ENCODE measurements at places on chromosomes 13 and 19. TPM values are rescaled to one million over a fixed set of nuclear protein-coding genes. Genes with fewer than 3 reads are reported as not detected.

GRCh38 chr19:48424694-48425219, 21.0 kb upstream of the GRWD1 start:
- DNase-seq, result no peak

DNA sequence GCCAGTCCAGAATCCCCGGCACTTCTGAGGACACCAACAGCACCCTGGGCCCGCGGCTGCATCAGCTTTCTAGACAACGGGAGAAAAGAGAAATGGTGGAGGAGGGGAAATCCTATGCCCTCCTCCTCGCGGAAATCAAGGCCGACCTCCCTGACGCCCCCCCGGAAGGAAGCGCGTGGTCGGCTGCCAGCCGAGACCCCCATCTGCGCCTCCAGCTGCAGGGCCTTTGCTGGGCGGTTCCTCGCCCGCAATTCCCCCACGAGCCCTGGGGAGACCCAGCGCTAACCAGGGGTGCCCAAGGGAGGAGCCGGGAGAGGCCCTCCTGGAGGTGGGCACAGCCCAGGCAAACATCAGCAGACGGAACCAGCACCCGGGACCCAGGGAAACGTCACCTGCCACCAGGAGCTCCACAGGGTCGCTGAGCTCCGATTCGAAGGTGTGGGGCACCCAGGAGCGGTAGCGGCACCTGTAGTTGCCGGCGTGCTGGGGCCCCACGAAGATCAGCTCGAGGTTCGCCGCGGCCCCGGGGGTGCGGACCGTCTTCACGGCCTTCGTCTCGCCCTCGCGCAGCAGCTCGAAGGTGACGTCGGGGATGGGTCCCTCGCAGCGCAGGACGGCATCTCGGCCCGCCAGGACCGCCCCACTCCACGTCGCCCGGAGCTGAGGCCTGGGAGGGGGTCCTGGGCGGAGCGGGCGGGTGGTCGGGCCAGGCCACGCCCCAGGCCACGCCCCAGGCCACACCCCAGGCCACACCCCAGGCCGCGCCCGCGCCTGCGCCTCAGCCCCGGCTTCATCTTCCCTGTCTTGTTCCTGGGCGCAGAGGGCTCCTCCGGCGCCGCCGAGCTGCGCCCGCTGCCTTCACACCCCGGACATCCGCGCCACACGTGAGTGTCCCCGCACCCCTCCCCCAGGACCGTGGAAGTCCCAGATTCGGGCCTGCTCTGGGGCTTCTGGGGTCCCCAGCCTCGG, 6.0 kb downstream of the A1BG start:
- DNase-seq, result peak; percentile 44

DNA sequence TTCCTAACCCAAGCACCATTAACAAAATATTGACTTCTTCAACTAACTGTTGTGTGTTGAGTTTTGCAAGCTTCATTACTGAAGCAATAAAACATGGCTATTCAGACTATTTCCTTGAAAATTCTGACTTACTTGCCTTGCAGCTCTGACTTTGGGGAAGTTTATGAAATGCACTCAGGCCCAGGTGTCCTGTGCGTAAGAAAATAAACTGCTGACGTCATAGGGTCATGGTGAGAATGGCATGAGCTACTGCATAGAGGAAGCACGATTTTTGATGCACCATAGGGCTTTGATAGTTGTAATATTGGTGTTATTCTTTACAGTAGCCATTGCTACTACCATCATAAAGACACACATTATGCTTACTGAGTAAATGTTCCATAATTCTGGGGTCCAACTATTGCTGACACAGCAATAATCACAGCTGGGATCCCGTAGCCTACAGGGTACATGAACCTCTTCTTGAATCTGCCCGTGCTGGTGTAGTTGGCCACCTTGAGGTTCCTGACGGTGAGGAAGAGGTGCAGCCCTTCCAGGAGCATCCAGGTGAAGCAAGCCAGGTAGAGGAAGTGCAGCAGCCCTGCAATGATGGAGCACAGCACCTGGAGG, 57.9 kb downstream of the MBD3L2B start:
- no peak for DNase-seq

KLF1 gene
- total RNA-seq, result not detected

GRCh38 chr19:49932731-49933131, 3.4 kb upstream of the NUP62 start:
- DNase-seq, result no peak

GRCh38 chr19:50214699-50215543, 11.5 kb downstream of the MYH14 start:
- DNase-seq, result no peak

- DNase-seq, result no peak
These were observed 89.2 kb downstream of the KCNRG start for GRCh38 chr13:50104493-50104892.

- DNase-seq, result no peak
These were observed 29.1 kb downstream of the CERS4 start for GRCh38 chr19:8238251-8238650.

NKG7 gene
- total RNA-seq, result 3.0 TPM

SOHLH2 gene
- total RNA-seq, result 2.9 TPM

DNA sequence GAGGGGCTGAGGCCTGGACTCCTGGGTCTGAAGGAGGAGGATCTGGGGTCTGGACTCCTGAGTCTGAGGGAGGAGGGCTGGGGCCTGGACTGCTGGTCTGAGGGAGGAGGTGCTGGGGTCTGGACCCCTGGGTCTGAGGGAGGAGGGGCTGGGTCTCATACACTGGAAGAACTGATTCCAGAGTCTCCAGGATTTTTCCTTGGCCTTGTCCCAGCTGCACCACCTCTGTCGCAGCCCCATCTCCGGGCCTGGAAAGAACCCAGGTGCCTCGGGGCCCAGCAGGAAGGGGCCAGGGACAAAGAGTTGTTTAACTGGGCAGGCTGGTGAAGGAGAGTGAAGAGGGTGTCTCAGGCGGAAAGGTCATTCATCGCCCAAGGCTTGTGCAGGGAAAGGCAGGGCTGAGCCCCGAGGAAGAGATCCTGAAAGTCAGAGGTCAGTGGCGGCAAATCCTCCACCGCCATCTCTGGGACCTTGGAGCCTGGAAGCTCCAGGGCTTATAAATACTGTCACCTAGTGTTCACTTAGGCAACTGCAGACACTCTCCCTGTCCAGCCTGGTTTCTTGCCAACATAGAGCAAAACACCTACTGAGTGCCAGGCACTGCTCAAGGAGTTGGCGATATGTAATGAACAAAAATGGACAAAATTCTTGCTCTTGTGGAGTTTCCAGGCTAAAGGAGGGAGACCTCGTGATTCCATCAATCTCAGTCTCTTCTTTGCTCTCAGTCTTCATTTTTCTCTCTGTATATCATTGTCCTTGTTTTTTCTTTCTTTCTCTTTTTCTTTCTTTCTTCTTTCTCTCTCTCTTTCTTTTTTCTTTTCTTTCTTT, 4.4 kb upstream of the KCNN4 start:
- DNase-seq, result peak; percentile 50

DNA sequence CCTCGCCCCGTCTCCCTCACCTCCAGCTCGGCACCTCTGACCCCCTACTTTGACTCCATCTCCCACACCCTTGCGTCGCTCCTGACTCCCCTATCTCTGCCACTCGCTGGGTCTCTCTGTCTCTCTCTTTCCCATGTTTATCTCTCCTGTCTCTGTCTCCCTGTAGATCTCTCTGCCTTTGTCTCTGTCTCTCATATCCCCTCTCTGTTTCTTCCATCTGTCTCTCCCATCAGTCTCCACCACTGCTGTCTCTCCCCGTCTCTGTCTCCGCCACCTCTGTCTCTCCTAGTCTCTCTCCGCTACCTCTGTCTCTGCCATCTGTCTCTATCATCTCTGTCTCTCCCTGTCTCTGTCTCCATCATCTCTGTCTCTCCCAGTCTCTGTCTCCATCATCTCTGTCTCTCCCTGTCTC, 12.4 kb upstream of the BBC3 start:
- no peak for DNase-seq

KCNJ14 gene
- 0.20 TPM for total RNA-seq

GRCh38 chr19:15422296-15423075, 3.7 kb upstream of the AKAP8L start:
- DNase-seq, result peak; percentile 60

OR7A5 gene
- not detected for total RNA-seq

SYNGR4 gene
- not detected for total RNA-seq

DNA sequence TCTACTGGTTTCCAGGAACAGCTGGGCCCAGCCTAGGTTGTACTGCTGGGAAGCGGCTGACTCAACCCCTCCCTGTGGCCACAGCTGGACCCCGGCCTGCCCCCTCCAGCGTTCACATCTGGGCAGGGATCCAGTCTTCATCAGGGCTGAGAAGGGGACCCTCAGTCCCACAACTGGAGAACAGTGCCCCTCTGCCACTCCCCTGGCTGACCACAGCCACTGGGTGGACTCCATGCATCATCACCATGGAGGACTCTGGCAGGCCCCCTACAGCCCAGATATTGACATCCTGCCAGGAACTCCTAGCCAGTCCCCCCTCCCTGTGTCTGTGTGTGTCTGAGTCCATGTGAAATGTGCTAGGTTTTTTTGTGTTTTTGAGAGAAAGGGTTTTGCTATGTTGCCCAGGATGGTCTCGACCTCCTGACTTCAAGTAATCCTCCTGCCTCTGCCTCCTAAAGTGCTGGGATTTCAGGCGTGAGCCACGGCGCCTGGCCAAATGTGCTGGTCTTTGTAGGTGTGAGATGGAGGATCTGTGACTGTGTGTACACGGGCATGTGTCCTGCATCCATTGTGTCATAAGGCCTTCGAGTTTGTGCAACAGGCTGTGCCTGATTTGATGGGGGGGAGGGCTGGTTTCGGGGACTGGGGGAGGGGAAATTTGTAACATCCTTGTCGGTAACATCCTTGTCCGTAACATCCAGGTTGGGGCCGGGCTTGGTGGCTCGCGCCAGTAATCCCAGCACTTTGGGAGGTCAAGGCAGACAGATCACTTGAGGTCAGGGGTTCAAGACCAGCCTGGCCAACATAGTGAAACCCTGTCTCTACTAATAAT, 4.0 kb upstream of the HOOK2 start:
- DNase-seq, result peak; percentile 74

DNA sequence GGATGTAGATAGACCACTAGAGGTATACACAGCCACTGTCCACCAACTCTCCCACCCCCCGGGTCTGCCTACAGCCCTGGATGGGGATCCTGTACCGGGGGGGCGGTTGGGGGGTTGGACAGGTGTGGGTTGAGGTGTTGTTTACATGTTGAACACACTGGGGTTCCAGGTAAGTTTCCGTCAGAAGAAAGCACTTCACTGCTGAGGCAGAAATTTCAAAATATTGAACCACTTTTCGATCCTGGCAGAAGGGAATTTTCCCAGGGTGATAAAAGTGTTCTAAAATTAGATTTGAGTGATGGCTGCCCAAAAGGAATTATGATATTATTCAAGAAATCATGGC, 6.6 kb upstream of the CEACAM16 start:
- DNase-seq, result no peak

GRCh38 chr19:1355568-1356507, 27.9 kb upstream of the NDUFS7 start:
- DNase-seq, result no peak

C1QTNF9 gene
- 2.3 TPM for total RNA-seq

GRCh38 chr19:32224371-32225244, 120.8 kb upstream of the ZNF507 start:
- peak; percentile 63 for DNase-seq

- DNase-seq, result no peak
These were observed 33.6 kb upstream of the UBE2L5 start for GRCh38 chr13:30388406-30389283.

GRCh38 chr19:12985049-12985776, 10.1 kb upstream of the NFIX start:
- DNase-seq, result peak; percentile 68

DNA sequence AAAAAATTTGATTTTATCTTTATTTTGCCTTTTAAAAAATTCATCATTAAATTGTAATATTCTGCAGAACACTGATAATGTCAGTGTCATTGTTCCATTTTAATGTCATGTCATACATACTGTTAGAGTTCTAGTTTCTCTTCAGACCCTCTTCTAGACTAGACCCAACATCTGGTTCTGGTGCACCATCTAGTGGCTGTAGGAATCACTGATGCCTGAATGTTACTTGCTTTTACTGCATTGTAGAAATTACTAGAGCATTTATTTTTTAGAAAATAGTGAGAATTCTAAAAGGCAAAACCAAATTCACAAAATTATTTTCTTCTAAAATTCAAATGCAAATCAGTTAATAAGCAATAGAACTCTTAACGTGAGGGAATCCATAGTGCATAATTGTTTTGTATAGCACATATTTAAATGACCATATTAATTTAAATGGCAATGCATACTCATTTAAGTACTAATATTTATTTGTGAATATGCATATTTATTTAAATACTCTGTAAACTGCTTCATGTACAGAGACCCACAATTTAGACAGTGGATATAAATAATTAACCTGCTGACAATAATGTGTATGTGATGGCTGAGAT, 425.7 kb downstream of the KLF12 start:
- DNase-seq, result no peak

DNA sequence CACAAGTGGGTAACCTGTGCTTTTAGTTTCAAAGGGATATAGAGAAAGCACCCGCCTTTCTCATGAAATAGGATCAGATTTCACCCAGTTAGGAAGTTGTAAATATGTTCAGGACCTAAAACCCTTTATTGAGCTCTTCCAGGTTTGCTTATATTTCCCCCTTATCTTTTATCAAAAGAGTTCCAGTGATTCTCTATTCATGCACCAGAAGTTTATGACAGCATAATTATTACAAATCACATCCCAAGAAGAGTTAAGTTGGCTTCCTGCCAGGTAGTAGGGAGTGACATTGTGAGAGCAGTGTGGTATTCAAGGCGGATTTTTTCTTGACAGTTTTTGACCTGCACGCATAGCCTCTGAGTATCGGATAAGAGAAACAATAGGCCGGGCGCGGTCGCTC, 190.3 kb downstream of the STK24 start:
- DNase-seq, result no peak

DNA sequence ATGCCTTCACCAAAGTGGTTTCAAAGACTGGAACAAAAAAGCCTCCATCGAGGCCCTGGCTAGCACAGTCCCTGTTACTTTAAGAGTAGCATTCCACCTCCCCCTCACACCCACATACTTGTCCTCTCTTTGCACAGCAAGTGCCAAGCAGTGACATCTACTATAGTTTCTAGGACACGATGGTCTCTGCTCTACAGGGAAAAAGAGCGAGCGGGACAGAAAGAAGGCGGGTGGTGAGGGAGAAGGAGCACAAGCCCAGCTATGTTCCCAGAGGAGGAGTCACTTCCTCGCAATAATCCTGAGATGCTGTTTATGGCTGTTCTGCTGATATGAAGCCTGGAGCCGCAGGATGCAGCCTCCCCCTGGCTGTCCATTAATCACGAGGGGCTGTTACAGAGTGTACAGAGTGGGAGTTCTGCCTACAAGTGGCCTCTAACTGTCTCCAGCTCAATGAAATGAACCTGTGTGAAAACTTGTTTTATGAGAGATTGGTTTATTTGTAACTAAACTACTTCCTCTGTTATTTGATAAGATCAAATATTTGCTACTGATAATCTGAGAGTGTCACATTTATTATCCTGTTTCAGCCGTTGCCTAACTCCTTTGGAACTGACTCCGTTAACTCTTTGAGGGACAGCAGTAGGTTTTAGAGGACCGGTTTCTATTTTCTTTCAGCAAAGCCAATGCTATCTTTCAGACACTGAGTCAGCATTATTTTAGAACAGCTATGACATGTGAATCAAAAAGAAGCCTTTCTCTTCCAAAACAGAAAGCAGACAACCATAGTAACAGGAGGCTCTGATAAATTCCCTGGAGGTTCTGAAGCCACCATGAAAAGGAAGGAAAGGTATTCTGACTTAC, 208.0 kb downstream of the SPRY2 start:
- peak; percentile 69 for DNase-seq

- DNase-seq, result no peak
These were observed 456.0 kb downstream of the TBC1D4 start for GRCh38 chr13:75025956-75026355.
